Naive B cell (primary cell): ENCODE measurements at places on chromosomes 2 and 18.
A peak's percentile ranks its signal among the peaks of the same experiment; 100 is the strongest.

DNA sequence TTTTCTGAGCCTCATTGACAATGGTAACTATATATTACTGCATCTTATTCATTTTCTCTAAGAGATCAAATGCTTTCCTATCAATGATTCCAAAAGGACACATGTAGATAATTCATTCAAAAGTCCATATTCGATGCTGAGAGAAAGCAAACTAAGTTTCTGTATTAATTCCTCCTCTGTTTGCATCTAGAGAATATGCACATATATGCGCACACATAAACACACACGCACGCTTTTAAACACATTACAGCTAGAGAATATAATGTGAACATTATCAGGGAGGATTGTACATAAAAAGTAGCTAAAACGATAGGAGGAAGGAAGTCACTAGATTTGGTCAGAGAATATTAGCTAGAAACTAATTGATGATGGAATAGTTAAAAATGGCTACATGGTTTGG lies 379.0 kb upstream of the NETO1 start:
- peaks cover 4% of the 10 kb centered on the region for H3K27me3 ChIP-seq
- no peaks in the 10 kb centered on the region for H3K36me3 ChIP-seq
- no peak overlapping the region for H3K27ac ChIP-seq

DNA sequence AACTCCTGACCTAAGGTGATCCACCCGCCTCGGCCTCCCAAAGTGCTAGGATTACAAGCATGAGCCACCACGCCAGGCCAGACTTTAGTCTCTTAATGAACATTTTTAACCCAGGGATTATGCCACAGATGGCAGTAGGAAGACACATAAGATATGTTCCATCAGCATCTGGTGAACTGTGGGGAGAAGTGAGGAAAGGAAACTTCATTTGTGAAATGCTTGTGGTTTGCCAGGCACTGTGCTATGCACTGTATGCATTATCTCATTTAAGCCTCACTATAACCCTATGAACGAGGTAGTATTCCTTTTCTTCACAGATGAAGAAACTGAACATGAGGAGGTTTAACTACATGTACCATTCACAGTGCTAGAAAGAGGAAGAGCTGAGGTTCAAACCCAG lies 29.3 kb downstream of the PTRHD1 start:
- no peaks in the 10 kb centered on the region for H3K4me1 ChIP-seq
- no peak for DNase-seq
- peaks cover 45% of the 10 kb centered on the region for H3K36me3 ChIP-seq

GRCh38 chr18:59232309-59233016 lies 12.5 kb downstream of the GRP start:
- no peaks in the 10 kb centered on the region for H3K36me3 ChIP-seq
- no peak overlapping the region for H3K4me3 ChIP-seq
- DNase-seq = no peak
- peaks cover 52% of the 10 kb centered on the region for H3K27me3 ChIP-seq
- no peak overlapping the region for H3K27ac ChIP-seq

GRCh38 chr18:34729264-34729663 lies 19.2 kb downstream of the DTNA start:
- H3K4me3 ChIP-seq = no peak overlapping the region
- H3K27ac ChIP-seq = no peak overlapping the region
- no peaks in the 10 kb centered on the region for H3K36me3 ChIP-seq
- no peak for DNase-seq
- H3K27me3 ChIP-seq = peaks cover 8% of the 10 kb centered on the region

GRCh38 chr2:86020984-86021383 lies 84.7 kb downstream of the POLR1A start:
- no peak overlapping the region for H3K4me3 ChIP-seq
- peaks cover 36% of the 10 kb centered on the region for H3K4me1 ChIP-seq
- DNase-seq = no peak
- no peak overlapping the region for H3K27ac ChIP-seq
- no peaks in the 10 kb centered on the region for H3K27me3 ChIP-seq
- peaks cover 7% of the 10 kb centered on the region for H3K36me3 ChIP-seq

DNA sequence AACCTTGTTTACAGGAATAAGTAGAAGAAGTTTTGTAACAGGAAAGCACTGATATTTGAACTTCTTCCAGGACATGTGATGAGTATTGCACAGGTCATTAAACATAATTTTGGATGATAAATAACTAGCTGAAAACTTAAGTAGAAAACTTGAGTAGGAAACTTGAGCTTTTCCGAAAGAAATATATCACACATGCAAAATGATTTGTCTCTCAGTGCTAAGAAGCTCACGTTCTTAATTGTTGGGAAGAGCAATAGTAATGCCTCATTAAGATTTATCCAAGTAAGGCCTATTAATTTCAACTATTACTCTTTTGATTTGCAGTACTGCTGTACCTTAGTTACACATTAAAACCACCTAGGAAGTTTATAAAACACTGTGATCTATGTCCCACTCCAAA lies 1921.9 kb upstream of the LRRTM1 start:
- no peaks in the 10 kb centered on the region for H3K4me1 ChIP-seq
- no peak for DNase-seq
- no peaks in the 10 kb centered on the region for H3K36me3 ChIP-seq
- no peak overlapping the region for H3K4me3 ChIP-seq
- no peaks in the 10 kb centered on the region for H3K27me3 ChIP-seq

- peak overlapping the region; percentile 66 for H3K27ac ChIP-seq
- DNase-seq = peak; percentile 31
- peak overlapping the region; percentile 81 for H3K4me3 ChIP-seq
- H3K27me3 ChIP-seq = peaks cover 53% of the 10 kb centered on the region
These were observed 25.3 kb upstream of the SMAD7 start for GRCh38 chr18:48975817-48976649.

DNA sequence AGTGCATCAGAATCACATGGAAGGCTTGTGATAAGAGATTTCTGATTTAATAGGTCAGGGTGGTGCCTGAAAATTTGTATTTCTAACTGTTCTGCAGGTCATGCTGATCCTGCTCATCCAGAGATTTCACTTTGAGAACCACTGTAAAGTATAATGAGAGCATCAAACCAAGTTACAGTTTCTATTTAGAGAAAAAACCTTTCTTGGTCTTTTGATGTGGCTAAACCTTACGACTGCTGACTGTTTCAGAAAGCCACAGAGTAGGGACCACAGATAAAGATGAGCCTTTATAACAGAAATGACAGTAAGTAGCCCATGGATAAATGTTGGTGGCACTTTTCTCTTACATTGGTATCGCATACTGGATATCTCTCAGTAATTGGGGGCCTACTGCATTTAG lies 109.4 kb upstream of the FANCL start:
- H3K27ac ChIP-seq = no peak overlapping the region
- H3K4me1 ChIP-seq = no peaks in the 10 kb centered on the region
- peaks cover 5% of the 10 kb centered on the region for H3K27me3 ChIP-seq

- DNase-seq = no peak
- H3K27me3 ChIP-seq = no peaks in the 10 kb centered on the region
- H3K4me3 ChIP-seq = peak overlapping the region; percentile 96
- H3K36me3 ChIP-seq = no peaks in the 10 kb centered on the region
These were observed 425 bp downstream of the ASB3 start for GRCh38 chr2:53786352-53786704.

GRCh38 chr2:25690058-25690457 lies 16.7 kb upstream of the DTNB start:
- DNase-seq = no peak
- no peaks in the 10 kb centered on the region for H3K36me3 ChIP-seq
- H3K27ac ChIP-seq = no peak overlapping the region
- H3K27me3 ChIP-seq = peaks cover 5% of the 10 kb centered on the region
- no peak overlapping the region for H3K4me3 ChIP-seq

DNA sequence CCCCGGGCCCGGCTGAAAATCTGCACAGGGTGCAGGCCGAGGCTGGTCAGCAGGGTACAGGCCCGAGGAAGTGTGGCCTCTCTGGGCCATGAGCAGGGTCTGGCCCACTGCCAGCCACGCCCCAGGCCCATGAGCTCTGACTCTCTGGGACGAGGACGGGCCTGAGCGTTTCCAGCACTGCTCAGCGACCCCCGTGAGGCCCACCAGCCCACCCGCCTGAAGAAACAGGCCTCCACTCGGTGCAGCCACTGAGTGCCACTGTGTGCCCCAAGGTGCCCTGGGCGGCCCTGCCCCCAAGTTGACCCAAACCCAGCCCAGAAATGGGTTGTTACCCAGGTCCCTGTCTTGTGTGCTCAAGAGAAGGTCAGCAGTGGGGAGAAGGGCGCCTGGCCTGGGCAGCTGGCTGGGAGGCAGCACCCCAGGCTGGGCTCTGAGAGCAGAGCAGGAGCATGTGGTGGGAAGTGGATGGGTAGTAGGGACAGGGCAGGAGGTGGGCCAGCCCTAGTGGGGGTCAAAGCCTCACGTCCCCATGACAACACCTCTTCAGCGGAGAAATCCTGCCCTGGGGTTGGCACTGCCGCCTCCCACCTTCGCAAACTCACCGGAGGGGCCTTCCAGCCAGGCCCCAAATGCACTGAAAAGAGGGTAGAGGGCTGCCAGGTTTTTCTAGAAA lies 2.1 kb upstream of the SNED1 start:
- H3K4me1 ChIP-seq = peaks cover 15% of the 10 kb centered on the region
- no peaks in the 10 kb centered on the region for H3K36me3 ChIP-seq
- no peak overlapping the region for H3K4me3 ChIP-seq

DNA sequence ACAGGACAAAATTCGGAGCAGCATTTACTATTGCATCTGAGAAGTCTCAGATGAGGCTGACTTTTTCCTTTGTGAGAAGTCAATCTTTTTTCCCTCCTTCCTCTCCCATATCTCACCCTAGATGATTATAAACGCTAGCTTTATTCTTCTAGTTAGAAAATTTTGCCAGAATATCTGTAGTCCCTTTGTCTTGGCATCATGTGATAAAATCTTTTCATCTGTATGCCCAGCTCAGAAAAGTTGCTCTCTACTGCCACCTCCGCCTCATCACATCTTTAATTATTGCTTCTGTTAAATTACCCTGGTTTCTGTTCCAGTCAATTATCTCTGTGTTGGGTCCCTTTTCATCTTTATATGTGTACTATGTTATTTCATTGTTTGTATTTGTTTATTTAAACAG lies 210.8 kb upstream of the SLC35G4 start:
- no peak overlapping the region for H3K27ac ChIP-seq
- no peak for DNase-seq
- H3K4me3 ChIP-seq = no peak overlapping the region
- no peaks in the 10 kb centered on the region for H3K4me1 ChIP-seq
- H3K27me3 ChIP-seq = peaks cover 4% of the 10 kb centered on the region

- H3K36me3 ChIP-seq = no peaks in the 10 kb centered on the region
- no peak overlapping the region for H3K27ac ChIP-seq
- H3K27me3 ChIP-seq = no peaks in the 10 kb centered on the region
- no peak overlapping the region for H3K4me3 ChIP-seq
- H3K4me1 ChIP-seq = peaks cover 18% of the 10 kb centered on the region
- DNase-seq = no peak
These were observed 53.6 kb upstream of the LPIN2 start for GRCh38 chr18:3066341-3067110.

GRCh38 chr2:16725549-16725948 lies 59.9 kb upstream of the CYRIA start:
- H3K4me3 ChIP-seq = no peak overlapping the region
- peaks cover 8% of the 10 kb centered on the region for H3K27me3 ChIP-seq
- no peaks in the 10 kb centered on the region for H3K36me3 ChIP-seq
- no peak overlapping the region for H3K27ac ChIP-seq
- no peak for DNase-seq

DNA sequence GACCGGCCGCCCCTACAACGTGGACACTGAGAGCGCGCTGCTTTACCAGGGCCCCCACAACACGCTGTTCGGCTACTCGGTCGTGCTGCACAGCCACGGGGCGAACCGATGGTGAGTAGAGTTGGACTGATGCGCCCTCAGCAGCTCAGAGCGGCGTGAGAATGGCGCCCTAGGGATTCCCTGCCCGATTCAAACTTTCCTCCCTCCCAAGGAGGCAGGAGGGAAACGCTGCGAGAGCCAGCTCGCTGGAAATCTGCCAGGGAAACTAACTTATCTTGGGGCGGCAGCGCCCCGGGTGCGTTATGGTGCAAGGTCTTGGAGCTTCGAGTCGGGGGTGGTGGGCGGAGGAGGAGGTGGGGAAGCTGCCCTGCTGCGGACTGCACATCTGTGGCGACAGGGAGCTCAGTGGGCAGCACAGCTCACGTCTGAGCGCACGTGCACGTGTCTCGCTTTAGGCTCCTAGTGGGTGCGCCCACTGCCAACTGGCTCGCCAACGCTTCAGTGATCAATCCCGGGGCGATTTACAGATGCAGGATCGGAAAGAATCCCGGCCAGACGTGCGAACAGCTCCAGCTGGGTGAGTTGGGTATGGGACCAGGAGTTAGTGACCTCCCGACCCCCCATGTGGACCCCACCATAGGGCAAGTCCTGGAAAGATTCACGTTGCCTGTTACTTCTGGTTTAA lies 697 bp downstream of the ITGA4 start:
- H3K27me3 ChIP-seq = no peaks in the 10 kb centered on the region
- peak; percentile 36 for DNase-seq
- H3K4me1 ChIP-seq = peaks cover 58% of the 10 kb centered on the region
- peak overlapping the region; percentile 100 for H3K27ac ChIP-seq
- peaks cover 12% of the 10 kb centered on the region for H3K36me3 ChIP-seq
- peak overlapping the region; percentile 97 for H3K4me3 ChIP-seq

- H3K4me3 ChIP-seq = peak overlapping the region; percentile 42
- no peaks in the 10 kb centered on the region for H3K36me3 ChIP-seq
- H3K4me1 ChIP-seq = peaks cover 8% of the 10 kb centered on the region
- H3K27ac ChIP-seq = no peak overlapping the region
These were observed 699 bp upstream of the RAPGEF4 start for GRCh38 chr2:172734711-172735581.

DNA sequence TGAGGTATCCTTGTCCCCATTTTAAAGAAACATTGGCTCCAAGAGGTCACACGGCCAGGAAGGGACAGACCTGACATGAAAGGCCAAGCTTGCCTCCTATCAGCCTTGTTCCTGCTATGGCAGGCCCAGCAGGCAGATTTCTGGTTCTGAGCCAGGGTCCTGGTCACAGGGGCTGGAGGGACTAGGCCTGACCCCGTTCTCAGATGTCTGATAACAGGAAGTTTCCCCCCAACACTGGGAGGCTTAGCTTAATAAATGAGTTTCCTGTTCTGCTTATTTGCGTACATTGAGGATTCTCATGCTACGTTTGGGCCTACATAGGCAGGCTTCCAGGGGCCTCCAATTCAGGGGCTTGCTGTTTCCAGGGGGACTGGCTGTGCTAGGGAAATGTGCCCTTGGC lies 107.8 kb upstream of the LTBP1 start:
- no peak for DNase-seq
- H3K36me3 ChIP-seq = no peaks in the 10 kb centered on the region
- no peaks in the 10 kb centered on the region for H3K27me3 ChIP-seq
- no peak overlapping the region for H3K27ac ChIP-seq
- no peak overlapping the region for H3K4me3 ChIP-seq

- peaks cover 10% of the 10 kb centered on the region for H3K36me3 ChIP-seq
- H3K27me3 ChIP-seq = peaks cover 69% of the 10 kb centered on the region
- DNase-seq = no peak
- no peak overlapping the region for H3K27ac ChIP-seq
- H3K4me3 ChIP-seq = no peak overlapping the region
- H3K4me1 ChIP-seq = no peaks in the 10 kb centered on the region
These were observed 260.0 kb upstream of the ID2 start for GRCh38 chr2:8421658-8422449.

DNA sequence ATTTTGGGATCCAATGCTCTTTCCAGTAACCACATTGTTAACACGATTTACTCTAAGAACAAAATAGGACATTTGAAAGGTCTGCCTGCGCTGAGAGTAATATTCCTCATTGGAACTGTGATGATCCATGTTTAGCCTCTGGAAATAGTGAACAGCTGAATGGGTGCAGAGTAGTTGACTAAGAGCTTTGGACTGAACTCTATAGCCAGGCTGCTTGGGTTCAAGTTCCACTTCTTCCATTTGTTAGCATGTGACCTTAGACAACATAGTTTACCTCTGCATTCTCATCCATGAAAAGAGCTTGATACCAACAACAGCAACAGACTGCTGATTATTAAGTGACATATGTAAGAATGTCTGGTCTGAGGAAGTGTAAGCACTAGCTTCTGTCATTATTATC lies 128.3 kb upstream of the MMADHC start:
- DNase-seq = no peak
- H3K27me3 ChIP-seq = no peaks in the 10 kb centered on the region
- no peaks in the 10 kb centered on the region for H3K4me1 ChIP-seq
- H3K36me3 ChIP-seq = no peaks in the 10 kb centered on the region
- no peak overlapping the region for H3K4me3 ChIP-seq
